Activated T-helper 2 cell treated with anti-CD3 and anti-CD28 coated beads, Interferon-gamma antibody, Interleukin-2, Interleukin-4, amounts not matched to agents 10 μg/mL and 5 μg/mL and 100 μg/mL, durations not matched to agents 14 hours and 24 hours and 36 hours (primary cell): ENCODE measurements at places on chromosomes 6 and 20.
A peak's percentile ranks its signal among the peaks of the same experiment; 100 is the strongest.

GRCh38 chr6:12136905-12137304, 124.8 kb downstream of the HIVEP1 start:
- H3K4me3 ChIP-seq, result no peak overlapping the region
- H3K4me1 ChIP-seq, result peaks cover 23% of the 10 kb centered on the region
- peaks cover 70% of the 10 kb centered on the region for H3K36me3 ChIP-seq
- H3K27me3 ChIP-seq, result no peaks in the 10 kb centered on the region

GRCh38 chr6:35296931-35297600, 552 bp upstream of the DEF6 start:
- DNase-seq, result no peak
- H3K4me1 ChIP-seq, result peaks cover 36% of the 10 kb centered on the region
- no peaks in the 10 kb centered on the region for H3K27me3 ChIP-seq
- peak overlapping the region; percentile 87 for H3K27ac ChIP-seq
- peak overlapping the region; percentile 79 for H3K4me3 ChIP-seq

DNA sequence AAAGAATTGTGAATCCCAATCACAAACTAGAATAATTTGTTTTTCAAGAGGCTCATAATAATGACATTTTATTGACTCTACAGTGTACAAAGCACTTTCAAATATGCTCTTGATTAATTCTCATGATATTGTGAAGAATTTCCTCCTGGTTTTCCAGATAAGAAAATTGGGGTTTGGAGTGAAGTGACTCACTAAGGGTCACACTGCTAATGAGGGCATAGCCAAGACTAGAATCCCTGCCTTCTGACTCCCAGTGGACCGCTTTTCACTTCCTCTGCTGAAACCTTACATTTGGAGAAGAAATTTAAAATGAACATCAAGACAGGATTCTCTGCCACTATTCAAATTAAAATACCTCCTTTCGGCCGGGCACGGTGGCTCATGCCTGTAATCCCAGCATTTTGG, 38.3 kb upstream of the LTV1 start:
- H3K4me3 ChIP-seq, result no peak overlapping the region
- peaks cover 57% of the 10 kb centered on the region for H3K36me3 ChIP-seq
- H3K4me1 ChIP-seq, result peaks cover 52% of the 10 kb centered on the region
- H3K27me3 ChIP-seq, result no peaks in the 10 kb centered on the region
- DNase-seq, result no peak
- H3K27ac ChIP-seq, result peak overlapping the region; percentile 84

DNA sequence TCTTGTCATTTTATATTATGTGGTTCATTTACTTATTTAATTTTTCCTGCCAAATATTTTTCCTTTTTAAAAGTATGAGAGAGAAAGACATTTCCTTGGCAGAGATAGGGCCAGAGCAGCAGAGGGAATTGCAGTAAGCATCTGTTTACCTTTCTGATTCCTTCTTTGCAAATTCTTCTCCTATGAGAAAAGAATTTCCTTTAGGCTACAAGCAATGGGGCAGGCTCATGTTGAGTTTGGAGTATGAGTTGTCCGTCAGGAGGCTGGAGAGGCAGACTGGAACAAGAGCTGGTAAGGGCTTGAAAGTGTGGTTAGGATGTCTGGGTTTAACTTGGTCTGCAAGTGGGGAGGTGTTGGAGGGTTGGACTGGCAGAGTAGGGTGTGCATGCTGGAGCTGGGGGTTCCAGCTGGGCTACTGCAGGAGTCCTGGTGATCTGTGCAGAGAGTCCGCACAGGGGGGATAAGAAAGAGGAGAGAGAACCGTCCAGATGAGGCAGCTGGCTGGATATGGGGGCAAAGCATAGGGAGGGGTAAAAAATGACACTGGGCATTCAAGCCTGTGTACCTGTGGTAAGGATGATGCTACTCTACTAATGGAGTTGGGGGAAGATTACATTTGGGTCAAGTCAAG, 19.7 kb downstream of the TIAM2 start:
- H3K4me1 ChIP-seq, result peaks cover 7% of the 10 kb centered on the region
- H3K4me3 ChIP-seq, result no peak overlapping the region
- H3K36me3 ChIP-seq, result no peaks in the 10 kb centered on the region
- H3K27me3 ChIP-seq, result no peaks in the 10 kb centered on the region
- no peak overlapping the region for H3K27ac ChIP-seq

GRCh38 chr6:7431674-7432390, 42.2 kb downstream of the RIOK1 start:
- peaks cover 4% of the 10 kb centered on the region for H3K27me3 ChIP-seq
- DNase-seq, result no peak
- no peaks in the 10 kb centered on the region for H3K4me1 ChIP-seq

DNA sequence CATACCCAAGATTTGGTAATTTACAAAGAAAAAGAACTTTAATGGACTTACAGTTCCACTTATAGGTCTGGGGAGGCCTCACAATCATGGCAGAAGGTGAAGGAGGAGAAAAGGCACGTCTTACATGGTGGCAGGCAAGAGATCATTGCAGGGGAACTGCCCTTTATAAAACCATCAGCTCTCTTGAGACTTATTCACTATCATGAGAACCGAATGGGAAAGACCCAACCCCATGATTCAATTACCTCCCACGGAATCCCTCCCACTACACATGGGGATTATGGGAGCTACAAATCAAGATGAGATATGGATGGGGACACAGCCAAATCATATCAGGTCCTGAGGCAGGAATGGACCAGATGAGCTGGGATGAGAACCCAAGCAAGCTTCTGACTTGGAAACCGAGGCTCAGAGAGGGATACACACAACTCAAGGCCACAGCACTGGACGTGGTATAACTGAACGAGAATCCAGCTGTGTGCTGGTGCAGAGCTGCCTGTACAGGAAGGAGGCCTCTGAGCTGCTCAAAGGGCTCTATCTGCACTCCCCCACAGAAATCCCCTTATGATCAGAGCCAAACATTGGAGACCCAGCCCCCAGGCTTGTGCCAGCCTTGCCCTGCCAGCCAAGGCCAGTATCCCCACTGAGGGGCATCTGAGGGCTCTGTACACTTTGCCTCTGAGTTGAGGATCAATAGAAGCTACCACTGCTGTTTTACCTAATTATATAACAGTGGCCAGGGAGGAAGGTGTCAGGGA, 137.8 kb downstream of the CEBPB start:
- H3K27ac ChIP-seq, result no peak overlapping the region
- H3K27me3 ChIP-seq, result no peaks in the 10 kb centered on the region
- no peaks in the 10 kb centered on the region for H3K36me3 ChIP-seq
- H3K4me1 ChIP-seq, result no peaks in the 10 kb centered on the region
- DNase-seq, result no peak

- no peak overlapping the region for H3K4me3 ChIP-seq
- no peaks in the 10 kb centered on the region for H3K4me1 ChIP-seq
- H3K36me3 ChIP-seq, result no peaks in the 10 kb centered on the region
- no peaks in the 10 kb centered on the region for H3K27me3 ChIP-seq
These were observed 1293.7 kb downstream of the EPHA7 start for GRCh38 chr6:92125681-92126080.

DNA sequence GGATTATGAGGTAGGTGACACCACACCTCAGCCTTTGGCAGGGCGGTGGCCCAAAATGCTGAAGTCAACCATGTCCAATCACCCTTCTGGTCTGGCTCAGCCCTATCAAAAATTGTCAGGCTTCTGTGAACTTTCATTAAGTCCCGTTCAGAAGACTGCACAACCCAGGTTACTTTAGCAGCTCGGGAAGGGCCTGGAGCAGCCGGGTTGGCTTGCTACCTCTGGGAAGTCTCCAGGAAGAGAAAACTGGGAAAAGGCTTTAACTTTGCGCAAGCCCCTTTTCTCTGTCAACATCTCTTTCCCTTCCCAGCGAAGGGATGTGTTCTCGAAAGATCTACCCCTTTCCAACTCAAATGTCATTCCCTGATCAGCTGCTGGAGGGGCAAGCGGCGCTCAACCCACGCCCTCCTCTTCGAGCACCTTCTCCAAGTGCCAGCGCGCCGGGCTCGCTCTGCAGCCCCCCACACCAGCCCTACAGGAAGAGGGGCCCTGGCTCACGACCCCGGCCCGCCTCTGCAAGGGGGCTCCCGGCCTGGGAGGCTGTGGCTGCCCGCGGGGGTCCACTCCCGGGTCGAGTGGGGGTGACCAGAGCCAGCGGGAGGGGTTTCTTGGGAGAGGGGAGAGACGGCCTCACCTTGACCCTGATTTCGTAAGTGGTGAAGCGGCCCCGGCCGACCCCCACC, 573 bp downstream of the SNX3 start:
- H3K4me1 ChIP-seq, result peaks cover 14% of the 10 kb centered on the region
- H3K27ac ChIP-seq, result peak overlapping the region; percentile 60
- peaks cover 10% of the 10 kb centered on the region for H3K36me3 ChIP-seq
- peaks cover 8% of the 10 kb centered on the region for H3K27me3 ChIP-seq
- H3K4me3 ChIP-seq, result peak overlapping the region; percentile 90
- peak; percentile 26 for DNase-seq

DNA sequence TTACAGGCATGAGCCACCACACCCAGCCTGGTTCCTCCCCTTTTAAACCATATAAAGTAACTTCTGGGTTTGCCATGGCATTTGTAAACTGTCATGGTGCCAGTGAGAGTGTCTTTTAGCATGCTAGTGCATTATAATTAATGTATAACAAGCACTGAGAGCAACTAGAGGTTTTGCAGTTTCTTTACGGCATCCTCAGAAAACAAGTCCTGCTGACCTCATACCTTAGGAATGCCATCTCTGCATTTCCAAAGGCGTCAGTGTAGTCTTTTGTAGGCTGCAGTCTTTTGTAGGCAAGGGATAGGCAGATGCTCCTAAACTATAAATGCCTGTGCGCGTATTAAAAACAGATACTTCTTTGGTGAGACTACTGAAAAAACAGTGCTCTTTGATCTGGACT, 75.0 kb upstream of the EZR start:
- H3K27ac ChIP-seq, result no peak overlapping the region
- no peaks in the 10 kb centered on the region for H3K27me3 ChIP-seq
- peaks cover 3% of the 10 kb centered on the region for H3K4me1 ChIP-seq
- H3K4me3 ChIP-seq, result no peak overlapping the region
- DNase-seq, result no peak
- H3K36me3 ChIP-seq, result no peaks in the 10 kb centered on the region

DNA sequence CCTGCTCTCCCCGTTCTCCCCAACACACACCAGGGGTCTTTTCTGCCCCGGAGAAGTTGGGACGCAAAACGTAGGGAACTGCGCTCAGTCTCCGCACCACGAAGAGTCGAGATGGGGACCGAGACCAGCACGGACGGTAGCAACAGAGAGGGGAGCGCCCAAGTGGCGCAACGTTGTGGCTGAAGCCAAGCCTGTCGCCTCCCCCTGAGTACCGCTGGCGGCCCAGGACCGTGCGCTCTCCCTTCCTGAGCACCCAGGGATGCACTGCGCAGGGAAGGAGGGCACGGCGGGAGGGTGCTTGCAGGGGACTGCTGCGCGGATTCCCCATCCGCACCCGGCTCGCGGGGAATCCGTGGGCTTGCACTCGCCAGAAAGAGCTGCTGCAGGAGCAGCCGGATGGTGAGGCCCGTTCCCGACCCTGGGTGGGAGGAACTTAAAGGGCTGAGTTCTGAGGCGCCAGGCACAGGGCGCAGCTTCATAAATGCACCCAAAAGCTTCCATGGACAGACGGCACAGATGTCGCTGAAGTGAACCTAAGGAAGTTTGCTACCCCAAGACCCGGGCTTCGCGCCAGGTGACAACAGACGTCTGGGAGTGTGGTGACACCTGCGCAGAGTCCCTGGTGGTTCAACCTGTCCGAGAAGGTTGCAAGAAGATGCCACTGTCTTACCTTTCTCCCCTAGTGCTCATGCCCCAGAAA, 178.7 kb downstream of the TBXT start:
- DNase-seq, result no peak
- H3K4me1 ChIP-seq, result no peaks in the 10 kb centered on the region
- H3K36me3 ChIP-seq, result no peaks in the 10 kb centered on the region
- H3K4me3 ChIP-seq, result no peak overlapping the region
- peaks cover 46% of the 10 kb centered on the region for H3K27me3 ChIP-seq
- no peak overlapping the region for H3K27ac ChIP-seq

GRCh38 chr6:43983191-43983590, 144.1 kb downstream of the MRPL14 start:
- H3K4me3 ChIP-seq, result no peak overlapping the region
- no peak overlapping the region for H3K27ac ChIP-seq
- peaks cover 2% of the 10 kb centered on the region for H3K4me1 ChIP-seq
- no peak for DNase-seq
- H3K36me3 ChIP-seq, result no peaks in the 10 kb centered on the region

GRCh38 chr6:158220786-158221442, 52.8 kb downstream of the GTF2H5 start:
- H3K27ac ChIP-seq, result no peak overlapping the region
- peak; percentile 61 for DNase-seq
- H3K4me3 ChIP-seq, result no peak overlapping the region

GRCh38 chr6:89311853-89312531, 3.1 kb downstream of the GABRR2 start:
- H3K4me3 ChIP-seq, result no peak overlapping the region
- no peak for DNase-seq
- no peaks in the 10 kb centered on the region for H3K27me3 ChIP-seq
- peaks cover 5% of the 10 kb centered on the region for H3K36me3 ChIP-seq

GRCh38 chr6:120077489-120077888, 727.9 kb upstream of the MAN1A1 start:
- H3K4me3 ChIP-seq, result no peak overlapping the region
- H3K4me1 ChIP-seq, result no peaks in the 10 kb centered on the region
- H3K36me3 ChIP-seq, result no peaks in the 10 kb centered on the region

DNA sequence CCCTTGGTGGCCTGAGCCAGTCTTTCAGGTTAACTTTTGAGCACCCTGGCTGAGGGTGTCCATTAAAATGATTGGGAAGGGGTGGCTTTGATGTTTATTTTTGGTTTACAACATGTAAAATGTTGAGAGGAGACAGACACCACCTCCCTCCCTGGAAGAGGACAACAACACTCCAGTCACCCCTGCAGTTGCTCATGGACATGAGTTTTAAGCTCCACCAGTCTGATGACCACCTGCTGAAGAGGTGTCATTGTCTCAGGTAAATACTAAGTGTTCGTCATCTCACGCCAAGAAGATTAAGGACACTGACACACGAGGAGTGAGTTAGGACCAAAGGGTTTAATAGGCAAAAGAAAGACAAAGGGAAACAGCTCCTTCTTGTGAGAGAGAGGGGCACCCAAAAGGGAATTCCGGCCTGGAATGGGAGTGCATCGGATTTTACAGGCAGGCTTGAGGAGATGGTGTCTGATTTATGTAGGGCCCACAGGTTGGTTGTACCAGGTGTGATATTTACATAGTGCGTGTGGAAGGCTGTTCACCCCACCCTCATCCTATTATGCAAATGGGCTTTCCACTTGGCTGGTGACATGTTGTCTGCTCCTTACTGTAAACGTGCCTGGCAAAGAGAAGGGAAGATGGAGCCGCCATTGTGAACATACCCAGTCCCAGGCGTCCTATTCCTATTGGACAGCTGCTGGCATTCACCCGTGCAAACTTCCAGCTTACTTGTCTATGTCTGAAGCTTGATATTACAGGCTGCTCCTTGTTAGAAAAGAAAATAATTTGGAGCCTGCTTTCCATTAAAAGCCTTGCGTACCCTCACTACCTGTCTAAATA, 6.6 kb downstream of the HLA-B start:
- no peak for DNase-seq
- no peak overlapping the region for H3K27ac ChIP-seq
- no peak overlapping the region for H3K4me3 ChIP-seq
- H3K36me3 ChIP-seq, result peaks cover 36% of the 10 kb centered on the region
- peaks cover 31% of the 10 kb centered on the region for H3K4me1 ChIP-seq

- no peak for DNase-seq
- peak overlapping the region; percentile 51 for H3K27ac ChIP-seq
- H3K4me1 ChIP-seq, result peaks cover 42% of the 10 kb centered on the region
- H3K27me3 ChIP-seq, result no peaks in the 10 kb centered on the region
- H3K4me3 ChIP-seq, result peak overlapping the region; percentile 34
- peaks cover under 1% of the 10 kb centered on the region for H3K36me3 ChIP-seq
These were observed 4.1 kb downstream of the TCEA2 start for GRCh38 chr20:64067005-64067632.
